ENCODE measurements at places on chromosomes 2 and 18. TPM values are rescaled to one million over a fixed set of nuclear protein-coding genes. Genes with fewer than 3 reads are reported as not detected.

Gene IL18RAP
- total RNA-seq = not detected

Gene FN1
- total RNA-seq = 8,511 TPM

Gene LRATD1
- total RNA-seq = 17.1 TPM

Gene TUBB8B
- not detected for total RNA-seq

Gene VWC2L
- total RNA-seq = not detected

Gene GEN1
- 16.4 TPM for total RNA-seq

Gene REEP1
- total RNA-seq = 0.06 TPM

Gene COPS7B
- 28.6 TPM for total RNA-seq

Gene SETBP1
- 1.5 TPM for total RNA-seq

Gene ANO7
- total RNA-seq = 0.68 TPM

Gene CHRND
- total RNA-seq = not detected

Gene INHA
- total RNA-seq = not detected

Gene OTOS
- not detected for total RNA-seq

Gene DSG1
- total RNA-seq = not detected

Gene GAREM1
- 0.82 TPM for total RNA-seq

Gene REG3G
- not detected for total RNA-seq
